ENCODE measurements at places on chromosomes 1 and 21. TPM values are rescaled to one million over a fixed set of nuclear protein-coding genes. Genes with fewer than 3 reads are reported as not detected.

DNA sequence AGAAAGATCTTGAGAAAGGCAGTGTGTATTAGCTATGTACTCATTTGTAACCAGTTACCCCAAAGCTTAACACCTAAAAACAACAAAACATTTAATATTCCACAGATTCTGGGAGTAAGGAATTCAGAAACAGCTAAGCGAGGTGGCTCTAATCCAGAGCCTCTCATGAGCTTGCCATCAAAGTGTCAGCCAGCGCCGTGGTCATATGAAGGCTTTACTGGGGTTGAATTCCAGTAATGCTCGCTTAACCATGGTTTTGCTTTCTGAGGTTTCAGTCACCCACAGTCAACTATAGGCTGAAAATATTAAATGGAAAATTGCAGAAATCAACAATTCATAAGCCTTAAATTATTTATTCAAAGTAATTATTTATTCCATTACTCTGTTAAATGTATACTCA is 101.8 kb downstream of the CLIC6 start:
- no peak for DNase-seq

DNA sequence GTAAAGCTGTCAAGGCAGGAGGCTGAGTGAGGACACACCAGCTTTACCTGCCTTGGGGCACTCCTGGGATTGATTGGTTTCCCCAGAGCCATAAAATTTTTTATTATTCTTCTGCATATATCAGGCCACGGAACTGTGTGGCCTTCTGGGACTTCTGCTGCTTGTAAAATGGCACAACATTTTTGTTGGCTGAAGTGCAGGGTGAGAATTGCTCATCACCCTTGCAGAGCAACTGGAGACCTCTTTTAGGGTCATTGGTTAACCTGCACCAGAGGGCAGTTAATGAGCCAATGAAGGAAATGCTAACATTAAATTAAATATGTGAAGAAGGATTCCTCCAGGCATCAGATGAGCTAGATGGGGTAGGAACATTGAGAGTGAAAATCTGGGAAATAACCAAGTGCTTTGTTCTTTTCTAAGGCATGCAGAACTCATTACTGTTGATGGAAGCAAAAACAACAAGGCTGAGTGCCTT is 87.7 kb downstream of the LTN1 start:
- no peak for DNase-seq

- peak; percentile 50 for DNase-seq
Measured at GRCh38 chr1:15305468-15305770, 58.4 kb downstream of the FHAD1 start.

- DNase-seq: no peak
Measured at GRCh38 chr1:33131191-33131590, 50.2 kb downstream of the AZIN2 start.

- DNase-seq: peak; percentile 77
Measured at GRCh38 chr21:45078877-45079281, 4.5 kb downstream of the ADARB1 start.

Gene SLC1A7
- total RNA-seq: not detected

Gene LPAR3
- not detected for total RNA-seq

GRCh38 chr21:44820851-44821250 is 3.0 kb upstream of the SUMO3 start:
- DNase-seq: no peak

- DNase-seq: no peak
Measured at GRCh38 chr1:196660272-196660671, 8.4 kb downstream of the CFH start.

DNA sequence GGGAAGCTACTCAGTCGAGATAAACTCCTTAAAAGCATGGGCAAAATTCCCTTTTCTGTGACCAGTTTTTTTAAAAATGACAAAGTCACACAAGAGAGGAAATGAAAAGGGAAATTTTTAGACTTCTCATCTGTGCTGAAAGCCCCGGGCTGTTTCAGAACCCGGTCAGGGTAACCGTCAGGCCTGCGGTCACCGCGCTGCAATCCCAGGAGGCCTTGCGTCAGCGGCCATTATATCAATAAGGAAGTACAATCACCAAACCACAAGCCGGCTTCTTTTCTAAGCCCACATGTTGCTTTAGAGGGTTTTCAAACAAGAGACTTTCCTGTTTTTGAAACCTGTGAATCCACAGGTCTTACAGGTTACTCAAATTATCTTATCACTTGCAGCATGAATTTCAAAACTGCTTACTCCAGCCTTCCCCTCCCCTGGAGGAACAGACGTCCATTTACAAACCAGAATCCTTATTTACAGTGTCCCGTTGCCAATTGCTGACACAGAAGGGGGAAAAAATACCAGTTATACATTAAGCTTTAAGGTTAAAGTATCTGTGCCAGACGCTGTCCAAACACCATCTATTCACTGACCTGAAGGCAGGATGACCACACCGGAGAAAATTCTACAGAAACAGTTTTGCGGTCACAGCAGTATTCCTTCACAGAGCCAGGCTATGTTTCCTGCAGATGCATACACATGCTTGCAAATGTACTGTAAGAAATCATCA is 165.3 kb downstream of the TOMM20 start:
- peak; percentile 87 for DNase-seq

GRCh38 chr1:98707556-98707955 is 46.0 kb downstream of the SNX7 start:
- DNase-seq: no peak

- DNase-seq: no peak
Measured at GRCh38 chr1:169488157-169488556, 2.4 kb upstream of the SLC19A2 start.

Gene LRRC38
- not detected for total RNA-seq

GRCh38 chr1:151888972-151889570 is 20.2 kb downstream of the THEM4 start:
- no peak for DNase-seq

DNA sequence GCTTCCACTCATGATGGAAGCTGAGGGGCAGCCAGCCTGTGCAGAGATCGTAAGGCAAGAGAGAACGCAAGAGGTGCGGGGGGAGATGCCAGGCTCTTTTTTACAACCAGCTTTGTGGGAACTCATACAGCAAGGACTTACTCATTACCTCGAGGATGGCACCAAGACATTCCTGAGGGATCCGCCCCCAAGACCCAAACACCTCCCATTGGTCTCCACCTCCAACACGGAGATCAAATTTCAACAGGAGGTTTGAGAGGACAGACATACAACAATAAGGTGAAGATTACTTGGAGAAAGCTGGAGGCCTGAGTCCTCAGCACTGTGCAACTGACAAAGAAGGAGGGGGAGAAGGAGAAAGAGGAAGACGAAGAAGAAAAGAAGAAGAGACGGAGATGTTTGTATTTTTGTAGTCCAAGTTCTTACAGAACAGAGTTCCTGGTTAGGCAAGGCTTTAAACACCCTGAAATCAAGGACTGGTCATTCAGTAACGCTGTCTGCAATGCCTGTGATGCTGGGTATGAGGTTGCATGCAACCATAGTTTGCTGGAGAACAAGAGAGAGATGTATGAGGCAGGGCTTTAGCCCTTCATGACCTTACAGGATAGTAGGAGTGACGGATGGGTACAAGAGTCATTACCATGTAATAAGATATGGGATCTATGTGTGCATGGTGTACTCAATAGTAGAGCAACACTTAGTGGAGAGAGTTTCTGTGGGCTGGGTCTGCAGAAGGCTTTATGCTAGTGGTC is 19.7 kb upstream of the GALNT2 start:
- peak; percentile 52 for DNase-seq

DNA sequence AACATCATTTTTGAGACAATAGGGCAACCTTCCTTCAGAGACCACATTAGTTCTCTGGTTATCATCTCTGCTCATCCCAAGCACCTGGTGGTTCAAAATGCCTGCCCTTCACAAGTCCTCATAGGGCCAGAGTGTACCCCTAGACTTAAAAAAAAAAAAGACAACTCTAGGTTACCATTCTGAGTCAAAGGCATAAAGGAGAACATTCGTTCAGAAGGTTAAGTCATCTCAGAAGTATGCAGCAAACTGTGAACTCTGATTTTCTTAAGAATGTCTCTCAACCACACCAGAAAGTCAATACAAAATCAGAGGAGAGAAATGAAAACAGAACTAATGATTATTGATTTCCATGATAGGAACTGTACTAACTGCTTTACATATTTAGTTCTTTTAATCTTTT is 9.2 kb upstream of the BEND5 start:
- DNase-seq: no peak

DNA sequence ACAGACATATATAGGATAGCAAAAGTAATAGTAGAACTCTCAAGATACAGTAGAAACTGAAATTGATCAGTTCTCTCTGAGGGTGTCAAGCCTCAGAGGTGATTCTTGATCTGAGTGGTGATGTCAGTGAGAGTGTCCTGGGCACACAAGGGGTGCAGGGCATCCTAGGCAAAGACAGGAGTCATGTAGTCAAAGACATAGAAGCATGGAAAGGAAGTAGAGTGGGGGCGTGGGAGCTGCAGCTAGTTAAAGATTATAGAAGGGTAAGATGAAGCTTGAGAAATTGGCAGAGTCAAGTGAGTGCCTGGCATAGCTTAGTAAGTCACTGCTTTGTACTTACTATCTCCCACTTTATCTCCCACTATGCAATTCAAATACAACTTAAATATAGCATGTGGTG is 22.8 kb downstream of the CDC7 start:
- DNase-seq: no peak

Gene POU2F1
- total RNA-seq: 6.0 TPM

Gene NOTCH2
- 62.2 TPM for total RNA-seq

- DNase-seq: no peak
Measured at GRCh38 chr1:2271841-2272655, 43.9 kb downstream of the SKI start.

- no peak for DNase-seq
Measured at GRCh38 chr1:116259663-116260062, 113.4 kb upstream of the ATP1A1 start.

Data from A172 (cell line).